Cerebellum (tissue), 4 donors: ENCODE measurements at places on chromosomes 1 and 21. TPM values are rescaled to one million over a fixed set of nuclear protein-coding genes. Genes with fewer than 3 reads are reported as not detected.

Gene CFAP107
- total RNA-seq = 0.91 TPM

Gene HSD11B1
- total RNA-seq = not detected

Gene C4BPB
- total RNA-seq = not detected

Gene OR2T33
- 0.64 TPM for total RNA-seq

Gene RAP1GAP
- total RNA-seq = 13.5 TPM

Gene TRIM17
- total RNA-seq = 4.0 TPM

Gene CD247
- total RNA-seq = 0.82 TPM

Gene NOTCH2NLA
- 46.5 TPM for total RNA-seq

Gene FAM177B
- total RNA-seq = 0.18 TPM

Gene DAB1
- total RNA-seq = 71.6 TPM
